ENCODE measurements at places on chromosomes 1 and 21.

DNA sequence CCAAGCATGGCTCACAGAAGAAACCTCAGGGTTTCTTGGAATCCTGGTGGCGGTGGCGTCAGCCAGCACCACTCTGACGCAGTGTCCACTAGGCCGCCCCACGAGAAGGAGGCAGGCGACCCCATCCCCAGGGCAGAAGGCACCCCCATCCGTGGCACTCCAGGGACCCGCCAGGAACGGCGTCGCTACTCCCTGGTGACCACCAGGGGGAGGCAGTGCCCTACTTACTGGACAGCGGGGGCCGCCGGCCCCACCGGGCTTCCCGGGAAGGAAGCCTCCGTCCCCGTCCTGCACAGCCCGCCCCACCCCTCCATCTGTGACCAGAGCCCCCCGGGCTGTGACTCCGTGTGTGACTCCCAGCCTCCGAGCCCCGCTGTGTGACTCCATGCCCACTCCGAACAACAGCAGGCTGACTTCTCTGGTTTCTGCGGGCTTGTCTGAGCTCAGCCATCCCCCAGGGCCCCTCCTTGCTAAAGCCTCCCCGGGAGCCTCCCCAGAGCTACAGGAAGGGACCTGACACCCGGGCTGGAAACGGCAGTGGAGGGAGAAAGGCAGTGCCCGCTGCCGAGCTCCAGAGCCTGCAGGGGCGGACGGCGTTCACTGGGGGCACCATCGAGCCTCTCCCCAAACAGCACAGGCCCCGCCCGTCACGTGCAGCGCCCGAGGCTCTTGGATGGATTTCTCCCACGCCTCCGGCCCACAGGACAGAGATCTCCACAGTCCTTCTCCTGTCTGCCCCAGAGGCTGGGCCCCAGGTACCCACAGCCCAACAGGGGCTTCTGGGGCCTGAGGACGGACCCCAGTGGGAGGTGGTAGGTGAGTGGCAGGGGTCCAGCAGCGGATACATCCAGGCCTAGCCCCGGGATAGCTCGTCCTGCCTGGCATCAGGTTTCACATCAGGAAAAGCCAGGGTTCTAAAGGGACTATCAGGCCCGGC lies 21.1 kb downstream of the KIF17 start:
- peak; percentile 40 for DNase-seq

DNA sequence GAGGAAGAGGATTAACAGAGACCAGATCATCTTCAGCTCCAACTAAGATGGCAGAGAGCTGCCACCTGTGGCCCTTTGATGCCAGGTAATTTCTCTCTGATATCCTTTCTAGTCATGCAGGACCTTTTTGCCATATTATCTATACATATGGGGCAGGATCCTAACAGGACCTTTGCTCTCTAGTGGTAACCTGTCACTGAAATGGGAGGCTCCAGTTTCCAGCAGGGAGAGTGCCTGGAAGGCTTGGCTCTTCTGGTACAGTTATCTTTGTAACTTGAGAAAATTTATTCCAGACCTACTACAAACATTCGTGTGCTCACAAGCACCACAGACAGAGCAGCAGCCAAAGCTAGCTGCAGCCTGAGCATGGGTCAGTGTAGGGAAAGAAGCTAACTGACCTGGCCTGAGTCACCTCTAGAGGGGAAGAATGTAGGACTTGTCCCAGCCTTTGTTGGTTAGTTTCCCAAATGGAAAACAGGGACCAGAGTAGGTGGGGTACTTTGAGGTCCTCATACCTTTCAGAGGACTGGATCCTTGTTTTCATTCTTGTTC lies 86.5 kb upstream of the MACF1 start:
- DNase-seq = no peak

DNA sequence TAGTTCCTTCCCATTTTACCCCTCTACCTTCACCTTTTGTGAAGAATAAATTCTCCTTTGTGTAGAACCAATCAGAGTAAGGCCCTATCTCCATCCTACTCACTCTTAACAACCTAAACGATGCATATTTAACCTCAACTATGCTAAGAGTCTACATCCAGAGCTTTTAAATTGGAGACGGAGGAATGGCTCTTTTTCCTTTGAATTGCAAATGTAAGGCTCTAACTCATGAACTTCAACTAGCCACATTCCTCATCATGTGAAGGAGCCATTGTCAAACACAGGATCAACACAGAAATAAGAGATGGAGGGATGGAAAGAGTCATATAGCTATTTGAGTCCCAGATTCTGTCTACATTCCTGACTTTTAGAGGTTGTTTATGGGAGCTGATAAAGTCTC lies 18.2 kb downstream of the DEPDC1 start:
- DNase-seq = no peak

DNA sequence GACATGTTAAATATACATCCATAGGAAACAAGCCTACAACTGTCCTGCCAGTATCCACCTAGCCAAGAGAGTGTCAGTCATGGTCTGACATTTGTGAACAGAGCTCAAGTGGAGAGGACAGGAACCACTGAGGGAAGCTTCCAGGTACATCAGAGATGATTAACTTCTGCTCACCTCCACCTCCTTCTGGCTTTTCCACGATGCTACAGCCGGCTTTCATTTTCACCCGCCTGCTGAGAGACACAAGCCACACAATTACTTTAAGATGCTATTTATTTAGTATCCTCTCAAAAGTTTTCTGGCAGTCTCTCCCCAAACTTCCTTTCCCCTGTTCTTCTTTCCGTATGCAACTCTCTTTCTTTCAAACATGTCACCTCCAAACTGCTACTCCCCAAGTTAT lies 2.1 kb downstream of the ETV3 start:
- no peak for DNase-seq

- DNase-seq = no peak
Observed at GRCh38 chr1:197799271-197799670, 24.0 kb upstream of the DENND1B start.

- peak; percentile 44 for DNase-seq
Observed at GRCh38 chr1:26677306-26678115, 18.3 kb upstream of the ARID1A start.

DNA sequence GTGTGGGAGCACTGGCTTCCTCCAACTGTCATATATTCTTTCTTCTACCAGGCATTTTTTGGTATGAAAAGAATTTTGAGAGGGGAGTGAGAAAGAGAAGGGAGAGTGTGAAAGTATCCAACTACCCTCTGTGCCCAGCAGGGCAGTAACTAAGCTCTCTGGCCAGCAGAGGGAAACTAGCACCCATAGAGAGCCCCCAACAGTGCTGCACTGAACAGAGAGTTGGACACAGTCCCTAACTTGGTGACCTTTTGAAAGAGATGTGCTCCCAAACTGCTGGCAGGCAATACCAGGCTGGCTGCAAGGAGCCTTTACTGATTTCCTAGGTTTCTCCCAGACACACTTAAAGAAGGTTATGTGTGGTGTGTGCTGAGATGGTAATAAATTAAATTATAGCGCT lies 118.8 kb upstream of the PBX1 start:
- DNase-seq = no peak

DNA sequence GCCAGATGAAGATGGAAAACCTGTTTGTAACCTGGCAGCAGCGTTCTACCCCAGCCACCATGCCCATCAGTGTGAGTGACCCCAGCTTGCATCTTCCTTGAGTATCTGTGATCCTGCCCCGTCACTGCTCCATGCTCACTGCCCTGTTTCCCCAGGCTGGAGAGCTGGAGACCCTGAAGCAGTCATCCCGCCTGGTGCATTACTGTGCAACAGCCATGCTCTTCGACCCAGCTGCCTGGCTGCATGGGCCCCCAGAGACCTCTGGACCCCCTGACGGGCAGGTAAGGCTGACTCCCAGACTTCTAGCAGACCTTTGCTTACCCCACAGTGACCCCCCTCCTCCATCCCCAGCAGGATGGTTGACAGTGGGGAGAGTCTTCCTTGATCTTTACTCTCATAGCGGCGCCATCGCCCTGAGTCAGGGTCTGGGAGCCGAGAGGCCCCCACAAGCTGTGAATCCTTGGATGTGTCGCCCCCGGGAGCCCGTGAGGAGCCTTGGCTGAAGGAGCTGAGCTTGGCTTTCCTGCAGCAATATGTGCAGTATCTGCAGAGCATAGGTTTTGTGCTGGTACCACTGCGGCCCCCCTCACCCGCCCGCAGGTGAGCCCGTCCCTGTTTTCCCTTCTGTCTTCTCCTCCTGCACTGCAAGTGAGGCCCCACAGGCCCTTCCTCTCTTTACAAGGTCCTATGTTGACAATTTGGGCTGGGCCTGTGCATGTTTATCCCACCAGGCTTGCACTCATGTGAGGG lies 10.4 kb downstream of the HYI start:
- DNase-seq = no peak

DNA sequence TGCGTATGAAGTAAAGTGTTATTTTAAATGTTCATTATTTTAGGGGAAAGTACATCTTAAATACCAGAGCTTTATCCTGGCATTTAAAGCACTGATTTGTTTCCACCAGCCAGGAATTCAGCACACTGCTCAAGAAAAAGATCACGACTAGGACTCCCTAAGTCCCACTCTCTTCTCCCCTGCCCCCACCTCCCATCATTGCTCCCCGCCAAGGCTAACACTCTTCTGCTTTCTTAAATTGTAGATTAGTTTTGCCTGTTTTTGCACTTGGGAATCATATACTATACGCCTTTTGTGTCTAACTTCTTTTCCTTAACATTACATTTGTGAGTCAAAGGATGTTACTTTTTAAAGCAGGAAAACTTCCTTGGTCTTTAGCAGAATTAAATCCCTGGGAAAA lies 37.5 kb upstream of the C1orf105 start:
- DNase-seq = no peak

DNA sequence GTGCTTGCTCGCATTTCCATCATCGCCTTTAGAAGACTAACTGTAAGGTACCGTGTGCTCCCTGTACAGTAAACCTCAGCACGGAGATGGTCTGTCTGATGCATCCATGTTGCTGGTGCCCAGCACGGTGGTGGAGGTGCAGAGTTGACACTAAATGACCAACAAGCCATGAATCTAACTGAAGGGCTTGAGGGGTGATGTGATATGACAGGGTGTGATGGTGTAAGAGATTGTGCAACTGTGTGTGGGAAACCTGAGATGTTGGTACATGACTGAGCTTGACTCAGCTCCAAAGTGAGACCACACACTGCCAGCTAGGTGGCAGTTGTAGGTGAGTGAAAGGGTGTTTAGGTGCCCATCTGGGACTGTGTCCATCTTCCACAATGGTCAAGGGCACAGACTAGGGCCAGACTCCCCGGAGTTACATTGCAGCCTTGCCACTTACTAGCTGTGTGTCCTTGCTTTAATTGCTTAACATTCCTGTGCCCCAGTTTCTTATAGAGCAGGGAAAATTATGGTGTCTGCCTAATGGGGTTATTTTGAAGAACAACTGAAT lies 21.4 kb downstream of the SLC2A1 start:
- DNase-seq = no peak

GRCh38 chr1:154863315-154864174 lies 6.5 kb downstream of the KCNN3 start:
- peak; percentile 16 for DNase-seq

- no peak for DNase-seq
Observed at GRCh38 chr1:236657398-236657797, 28.9 kb upstream of the ACTN2 start.

DNA sequence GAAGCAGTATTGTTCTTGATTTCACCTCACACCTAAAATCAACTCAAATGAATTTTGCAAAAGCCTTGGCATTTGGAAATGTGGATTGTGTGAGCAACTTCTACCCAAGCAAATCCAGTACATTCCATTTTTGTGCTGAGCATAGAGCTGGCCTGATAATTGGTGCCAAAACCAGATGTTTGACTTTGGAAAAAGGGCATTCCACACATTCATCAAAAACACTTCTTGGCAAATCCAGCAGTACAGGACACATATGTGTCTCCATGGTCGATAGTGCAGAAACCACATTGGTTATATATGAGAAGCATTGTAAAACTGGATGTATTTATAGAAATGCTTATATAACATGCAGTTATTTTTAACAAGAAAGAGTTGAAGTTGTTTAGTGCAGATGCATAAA lies 210.4 kb downstream of the KCNK2 start:
- DNase-seq = no peak

DNA sequence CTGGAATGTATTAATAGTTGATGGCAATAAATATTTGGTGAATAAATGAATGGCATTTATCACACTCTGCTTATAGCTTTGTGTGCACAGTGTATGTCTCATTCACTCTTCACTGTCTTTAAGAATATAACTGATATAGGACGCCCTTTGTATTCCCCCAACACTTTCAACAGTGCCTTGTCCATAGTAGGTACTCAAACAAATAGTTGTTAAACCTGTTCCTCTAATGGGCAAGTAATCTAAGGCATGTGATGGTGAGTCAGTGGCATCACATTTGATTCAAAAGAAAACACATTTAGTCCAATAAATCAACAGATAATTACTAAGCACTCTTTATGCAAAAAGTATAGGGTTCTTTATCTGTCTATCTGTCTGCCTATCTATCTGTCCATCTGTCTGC lies 11.2 kb upstream of the RXRG start:
- no peak for DNase-seq

DNA sequence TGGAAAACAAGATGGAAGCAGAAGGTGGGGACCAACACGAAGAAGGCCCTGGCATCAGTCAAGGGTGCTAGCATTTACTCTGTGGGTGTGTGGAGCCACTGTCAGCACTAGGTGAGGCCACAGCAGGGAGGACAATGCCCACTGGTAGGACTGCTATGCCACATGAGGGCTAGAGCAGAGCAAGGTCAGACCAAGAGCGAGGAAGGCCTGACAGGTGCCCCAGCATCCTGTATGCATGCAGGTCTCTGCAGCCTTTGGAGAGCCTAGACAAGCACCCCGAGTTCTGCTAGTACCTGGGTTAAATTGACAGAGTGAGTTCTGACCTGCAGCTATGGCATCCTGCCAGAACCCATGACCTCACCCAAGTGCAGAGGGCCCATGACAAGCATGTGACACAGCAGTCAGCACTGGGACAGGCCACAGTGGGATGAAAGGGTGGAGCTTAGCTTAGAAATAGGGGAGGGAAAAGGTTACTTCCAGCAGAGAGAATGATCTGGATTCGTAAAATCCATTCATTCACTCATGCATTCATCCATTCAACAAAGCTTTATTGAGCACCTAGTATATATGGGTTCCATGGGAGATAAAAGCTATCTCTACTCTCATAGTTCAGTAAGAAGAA lies 9.0 kb upstream of the CSF1 start:
- DNase-seq = no peak

GRCh38 chr1:179761846-179762640 lies 19.0 kb downstream of the FAM163A start:
- no peak for DNase-seq

- no peak for DNase-seq
Observed at GRCh38 chr1:67850611-67851075, 17.4 kb upstream of the GNG12 start.

- DNase-seq = no peak
Observed at GRCh38 chr1:178362747-178363146, 134.0 kb downstream of the CLEC20A start.
